ENCODE measurements at places on chromosomes 16 and 17.

- DNase-seq = no peak
Observed at GRCh38 chr17:29560316-29560715, 6.5 kb downstream of the ABHD15 start.

DNA sequence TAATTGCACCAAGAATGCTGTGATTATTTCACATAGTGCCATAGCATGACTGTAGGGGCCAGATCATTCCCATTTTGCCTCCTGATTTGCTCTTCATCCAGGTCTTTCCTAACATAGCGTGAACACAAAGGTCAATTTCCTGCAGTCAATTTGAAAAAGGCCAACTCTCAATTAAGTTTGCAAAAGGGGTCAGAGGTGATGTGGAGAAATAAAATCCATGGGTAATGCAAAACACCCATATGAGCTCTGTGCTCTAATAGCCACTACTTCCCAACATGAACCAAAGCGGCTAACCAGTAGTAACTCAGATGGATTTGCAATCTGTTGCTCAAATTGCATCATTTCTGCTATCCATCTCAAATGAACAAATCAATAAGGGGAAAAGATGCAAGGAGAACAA lies 275.5 kb upstream of the SOX9 start:
- no peak for DNase-seq

DNA sequence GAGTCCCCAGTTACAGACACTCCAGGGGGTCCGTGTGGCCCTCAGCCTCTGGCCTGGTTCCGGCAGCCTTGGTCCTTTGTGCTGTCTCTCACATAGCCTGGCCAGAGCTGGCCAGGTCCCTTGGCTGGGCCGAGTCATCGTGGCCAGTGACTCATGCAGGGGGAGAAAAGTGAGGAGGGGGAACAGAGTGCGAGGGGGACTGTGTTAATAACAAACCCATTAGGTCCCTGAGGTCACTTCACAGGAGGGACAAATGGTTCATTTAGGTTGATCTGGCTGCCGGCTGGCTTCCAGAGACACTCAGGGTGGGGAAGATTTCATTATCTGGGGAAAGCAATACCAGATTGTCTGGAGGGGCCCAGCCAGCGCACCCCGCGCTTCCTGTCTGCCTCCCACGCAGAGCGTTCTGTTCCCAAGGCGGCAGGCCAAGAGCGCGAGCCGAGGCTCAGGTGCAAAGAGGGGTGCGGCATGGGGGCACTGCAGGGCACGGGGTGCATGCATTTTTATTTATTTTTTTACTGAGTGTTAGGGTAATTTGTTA lies 223.1 kb downstream of the SEC14L1 start:
- no peak for DNase-seq

GRCh38 chr17:69269131-69269998 lies 40.7 kb upstream of the ABCA10 start:
- no peak for DNase-seq

DNA sequence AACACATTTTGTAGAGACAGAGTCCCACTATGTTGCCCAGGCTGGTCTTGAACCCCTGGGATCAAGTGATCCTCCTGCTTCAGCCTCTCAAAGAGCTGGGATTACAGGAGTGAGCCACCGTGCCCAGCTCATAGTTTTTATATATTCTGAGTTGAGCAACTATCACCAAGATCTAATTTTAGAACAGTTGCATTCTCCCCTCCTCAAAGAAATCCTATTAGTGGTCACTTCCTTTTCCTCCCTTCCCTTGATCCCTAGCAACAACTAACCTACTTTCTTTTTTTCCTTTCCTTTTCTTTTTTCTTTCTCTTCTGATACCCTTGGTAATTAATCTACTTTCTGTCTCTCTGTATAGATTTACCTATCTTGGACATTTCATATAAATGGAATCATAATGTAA lies 61.5 kb upstream of the B4GALNT2 start:
- DNase-seq = no peak

- no peak for DNase-seq
Observed at GRCh38 chr16:73124097-73124652, 76.2 kb upstream of the ZFHX3 start.

DNA sequence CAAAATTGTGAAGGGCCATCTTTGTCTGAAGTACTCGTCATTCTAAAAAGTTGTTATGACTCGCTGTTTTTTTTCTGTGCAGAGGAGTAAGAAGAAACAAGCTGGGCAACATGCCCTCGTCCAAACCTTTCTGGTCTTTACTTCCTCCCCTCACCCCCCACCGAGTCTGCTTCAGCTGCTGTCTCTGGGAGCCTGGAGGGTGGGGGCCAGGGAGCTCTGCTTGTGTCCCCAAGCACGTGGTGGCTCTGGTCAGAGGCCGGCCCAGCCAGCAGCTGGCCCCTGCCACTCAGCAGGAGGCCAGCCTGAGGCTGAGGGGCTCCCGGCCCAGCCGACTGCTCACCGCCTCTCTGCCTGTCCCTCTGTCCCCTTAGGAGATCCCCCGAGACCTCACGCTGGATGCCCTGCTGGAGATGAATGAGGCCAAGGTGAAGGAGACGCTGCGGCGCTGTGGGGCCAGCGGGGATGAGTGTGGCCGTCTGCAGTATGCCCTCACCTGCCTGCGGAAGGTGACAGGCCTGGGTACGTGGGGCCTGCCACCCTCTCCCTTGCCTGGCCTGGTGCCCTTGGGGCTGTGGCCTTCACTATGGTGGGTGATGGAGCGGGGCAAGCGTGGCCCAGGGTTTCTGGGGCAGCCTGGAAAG lies 53.7 kb upstream of the LGALS9 start:
- DNase-seq = no peak

DNA sequence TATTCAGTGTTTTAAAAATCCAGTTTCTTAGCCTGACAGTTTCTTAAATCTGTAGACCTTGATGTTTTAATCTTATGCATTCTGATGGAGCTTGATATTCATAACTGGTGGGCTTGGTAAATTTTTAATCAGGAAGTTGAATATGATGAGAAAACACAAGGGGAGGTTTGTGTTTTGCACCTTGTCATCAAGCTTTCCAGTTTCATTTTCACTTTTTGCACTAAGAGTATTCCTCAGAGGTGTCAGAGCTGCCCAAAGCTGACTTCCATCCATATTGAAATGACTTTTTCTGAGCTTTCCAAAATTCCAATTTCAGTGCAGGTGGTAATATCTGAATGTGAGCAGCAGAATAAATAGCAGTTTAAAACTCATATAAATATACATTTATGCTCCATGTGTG lies 555.0 kb upstream of the RBFOX1 start:
- no peak for DNase-seq

- no peak for DNase-seq
Observed at GRCh38 chr17:75271955-75272847, 1.2 kb upstream of the MIF4GD start.

DNA sequence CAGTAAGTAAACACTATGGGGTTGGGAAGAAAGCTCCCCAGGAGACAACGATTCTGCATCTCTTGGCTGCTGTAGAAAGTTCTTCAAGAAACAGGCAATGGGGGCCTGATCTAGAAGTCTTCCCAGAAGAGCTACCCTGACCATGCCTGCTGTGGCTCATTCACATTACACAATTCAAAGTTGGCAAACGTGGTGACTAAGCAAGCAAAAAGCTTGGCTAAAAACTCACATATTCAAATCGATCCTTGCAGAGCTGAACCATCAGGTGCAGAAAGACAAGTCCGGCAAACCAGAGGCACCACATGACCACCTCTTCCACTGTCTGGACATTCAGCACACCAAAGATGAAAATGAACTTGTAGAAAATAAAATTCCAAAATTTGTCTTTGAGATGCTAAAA lies 16.1 kb downstream of the AMFR start:
- DNase-seq = no peak

- no peak for DNase-seq
Observed at GRCh38 chr16:85477801-85478363, 135.2 kb upstream of the GSE1 start.

- no peak for DNase-seq
Observed at GRCh38 chr17:77178050-77178449, 37.3 kb downstream of the SEC14L1 start.

- no peak for DNase-seq
Observed at GRCh38 chr16:28261942-28262341, 30.4 kb upstream of the SBK1 start.

- no peak for DNase-seq
Observed at GRCh38 chr17:60168654-60169053, 18.9 kb downstream of the CA4 start.

- DNase-seq = peak; percentile 58
Observed at GRCh38 chr16:2194852-2195321, 1.5 kb downstream of the CASKIN1 start.

- DNase-seq = no peak
Observed at GRCh38 chr16:21593530-21594289, 5.7 kb upstream of the METTL9 start.

DNA sequence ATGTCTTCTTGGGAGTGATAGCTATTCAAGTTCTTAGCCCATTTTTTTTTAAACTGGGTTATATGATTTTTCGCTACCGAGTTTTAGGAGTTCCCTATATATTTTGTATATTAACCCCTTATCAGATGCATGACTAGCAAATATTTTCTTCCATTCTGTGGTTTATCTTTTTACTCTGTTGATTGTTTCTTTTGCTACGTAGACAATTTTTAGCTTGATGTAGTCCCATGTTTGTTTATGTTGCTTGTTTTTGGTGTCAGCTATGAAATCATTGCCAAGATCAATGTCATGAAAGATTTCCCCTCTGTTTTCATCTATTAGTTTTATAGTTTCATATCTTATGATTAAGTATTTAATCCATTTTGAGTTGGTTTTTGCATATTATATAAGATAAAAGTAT lies 480.5 kb downstream of the CDH11 start:
- DNase-seq = no peak

- no peak for DNase-seq
Observed at GRCh38 chr16:426906-427249, 1.4 kb downstream of the RAB11FIP3 start.

GRCh38 chr17:66417300-66417719 lies 114.9 kb downstream of the PRKCA start:
- DNase-seq = no peak

DNA sequence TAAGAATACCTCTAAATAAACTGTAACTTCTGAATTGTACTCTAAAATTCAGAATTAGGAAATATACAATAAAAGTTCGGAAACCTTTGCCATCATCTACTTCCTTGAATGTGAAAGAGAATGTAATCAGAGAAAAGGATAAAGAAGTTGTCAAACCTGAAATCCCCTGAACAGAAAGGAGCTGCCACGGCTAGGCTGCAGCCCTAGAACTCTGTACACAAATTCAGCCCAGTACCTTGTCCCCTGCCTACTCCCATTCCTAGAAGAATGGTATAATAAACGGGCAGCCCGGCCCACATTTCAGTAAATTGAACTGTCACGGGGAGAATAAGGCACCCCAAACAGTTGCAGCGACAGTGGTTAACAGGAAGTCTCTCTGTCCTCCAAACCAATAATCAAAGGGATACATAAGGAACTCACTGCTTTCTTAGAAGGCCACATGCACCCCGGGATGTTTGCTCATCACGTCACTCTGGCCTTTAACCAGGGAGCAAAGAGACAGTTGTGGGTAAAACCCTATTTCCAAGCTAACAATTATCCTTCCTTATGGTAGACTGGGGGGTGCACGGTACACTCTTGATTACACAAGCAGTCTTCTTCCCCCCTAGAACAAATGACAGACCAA lies 24.3 kb upstream of the RFFL start:
- DNase-seq = peak; percentile 44

DNA sequence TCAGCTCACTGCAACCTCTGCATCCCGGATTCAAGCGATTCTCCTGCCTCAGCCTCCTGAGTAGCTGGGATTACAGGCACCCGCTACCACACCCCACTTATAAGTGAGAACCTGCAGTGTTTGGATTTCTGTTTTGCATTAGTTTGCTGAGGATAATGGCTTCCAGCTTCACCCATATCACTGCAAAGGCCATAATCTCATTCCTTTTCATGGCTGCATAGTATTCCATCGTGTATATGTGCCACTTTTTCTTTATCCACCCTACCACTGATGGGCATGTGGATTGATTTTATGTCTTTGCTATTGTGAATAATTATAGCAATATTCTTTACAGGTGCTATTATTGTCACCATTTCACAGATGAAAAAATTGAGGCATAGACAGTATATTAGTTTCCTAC lies 301.0 kb upstream of the MAF start:
- no peak for DNase-seq

DNA sequence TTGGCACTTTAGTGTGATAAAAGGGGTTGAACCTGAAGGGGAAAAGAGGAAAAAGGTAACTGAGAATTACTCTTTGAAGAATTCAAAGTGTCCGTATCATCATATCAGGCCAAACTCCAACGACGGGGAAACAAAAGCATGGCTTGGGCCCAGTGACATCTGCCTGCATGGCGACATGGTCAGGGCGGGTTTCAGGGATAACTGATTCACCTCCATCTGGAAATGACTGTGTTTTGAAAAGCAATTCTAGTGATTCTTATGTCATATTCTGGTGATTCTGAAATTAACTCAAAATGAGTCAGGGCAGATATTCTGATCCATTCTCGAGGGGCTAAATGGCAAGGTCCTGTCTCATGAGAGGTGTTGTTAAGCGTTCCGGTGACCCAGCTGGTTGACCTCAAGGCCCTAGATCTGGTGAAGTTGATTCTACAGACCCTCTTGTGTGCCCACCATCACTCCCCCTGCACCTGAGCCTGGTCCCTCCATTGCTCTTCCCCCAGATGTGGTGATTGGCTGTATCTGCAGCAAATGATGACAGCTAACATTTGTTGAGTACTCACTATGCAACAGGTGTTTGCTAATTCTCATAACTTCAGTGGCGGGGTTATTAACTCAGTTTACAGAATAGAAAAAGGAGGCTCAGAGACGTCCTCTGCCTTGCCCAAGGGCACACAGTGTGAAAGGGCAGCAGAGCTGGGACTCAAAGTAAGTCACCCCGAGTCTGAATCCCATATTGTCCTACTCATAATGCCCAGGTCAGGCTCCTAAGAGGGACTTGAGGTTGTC lies 251.8 kb downstream of the MAF start:
- no peak for DNase-seq

DNA sequence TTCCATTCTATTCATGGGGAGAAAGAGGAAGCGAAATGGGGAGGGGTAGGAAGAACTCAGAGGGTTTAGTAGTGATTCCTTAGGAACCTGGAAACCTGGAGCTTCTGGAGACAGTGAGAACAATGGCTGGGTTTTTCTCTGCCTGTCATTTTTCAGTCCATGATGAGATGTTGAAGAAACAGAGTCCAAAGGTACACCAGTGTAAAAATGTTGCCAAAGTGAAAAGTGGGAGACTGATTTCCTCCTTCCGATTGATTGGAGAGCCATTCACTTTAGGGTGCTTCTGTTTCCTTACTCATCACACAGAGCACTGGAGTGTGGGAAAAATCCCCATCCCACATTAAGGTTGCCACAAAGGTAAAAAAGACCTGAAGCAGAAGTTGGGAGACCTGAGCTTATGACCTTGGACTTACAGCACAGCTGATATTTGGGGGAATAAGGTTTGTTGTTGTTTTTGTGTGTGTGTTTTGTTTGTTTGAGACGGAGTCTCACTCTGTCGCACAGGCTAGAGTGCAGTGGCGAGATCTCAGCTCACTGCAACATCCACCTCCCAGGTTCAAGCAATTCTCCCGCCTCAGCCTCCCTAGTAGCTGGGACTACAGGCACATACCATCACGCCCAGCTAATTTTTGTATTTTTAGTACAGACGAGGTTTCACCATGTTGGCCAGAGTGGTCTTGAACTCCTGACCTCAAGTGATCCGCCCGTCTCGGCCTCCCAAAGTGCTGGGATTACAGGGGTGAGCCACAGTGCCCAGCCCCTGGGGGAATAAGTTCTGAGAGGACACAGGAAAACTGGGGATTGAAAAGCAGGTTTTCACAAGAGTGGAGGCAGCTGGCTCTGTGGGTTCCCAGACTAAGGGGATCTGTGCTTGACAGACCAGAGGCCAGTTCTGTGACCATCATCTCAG lies 1.4 kb upstream of the DHX8 start:
- no peak for DNase-seq

All from CD4-positive, alpha-beta T cell treated with Interleukin-2 at 100 ng/mL for 4 hours (primary cell).